ENCODE measurements at places on chromosomes 12 and 14. TPM values are rescaled to one million over a fixed set of nuclear protein-coding genes. Genes with fewer than 3 reads are reported as not detected.
A peak's percentile ranks its signal among the peaks of the same experiment; 100 is the strongest.

DNA sequence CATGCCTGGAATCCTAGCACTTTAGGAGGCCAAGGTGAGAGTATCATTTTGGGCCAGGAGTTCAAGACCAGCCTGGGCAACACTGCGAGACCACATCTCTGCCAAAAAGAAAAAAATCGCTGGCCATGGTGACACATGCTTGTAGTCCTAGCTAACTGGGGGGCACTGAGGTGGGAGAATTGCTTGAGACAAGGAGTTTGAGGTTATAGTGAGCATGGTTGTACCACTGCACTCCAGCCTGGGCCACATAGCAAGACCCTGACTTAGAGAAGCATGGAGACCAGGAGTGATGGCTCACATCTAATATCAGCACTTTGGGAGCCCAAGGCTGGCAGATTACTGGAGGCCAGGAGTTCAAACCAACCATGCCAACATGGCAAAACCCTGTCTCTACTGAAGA lies 9.2 kb downstream of the PTGES3 start:
- no peak overlapping the region for H3K27ac ChIP-seq
- no peak for DNase-seq
- no peaks in the 10 kb centered on the region for H3K4me1 ChIP-seq
- H3K36me3 ChIP-seq = peaks cover 3% of the 10 kb centered on the region
- no peak overlapping the region for H3K4me3 ChIP-seq
- H3K27me3 ChIP-seq = no peaks in the 10 kb centered on the region

DNA sequence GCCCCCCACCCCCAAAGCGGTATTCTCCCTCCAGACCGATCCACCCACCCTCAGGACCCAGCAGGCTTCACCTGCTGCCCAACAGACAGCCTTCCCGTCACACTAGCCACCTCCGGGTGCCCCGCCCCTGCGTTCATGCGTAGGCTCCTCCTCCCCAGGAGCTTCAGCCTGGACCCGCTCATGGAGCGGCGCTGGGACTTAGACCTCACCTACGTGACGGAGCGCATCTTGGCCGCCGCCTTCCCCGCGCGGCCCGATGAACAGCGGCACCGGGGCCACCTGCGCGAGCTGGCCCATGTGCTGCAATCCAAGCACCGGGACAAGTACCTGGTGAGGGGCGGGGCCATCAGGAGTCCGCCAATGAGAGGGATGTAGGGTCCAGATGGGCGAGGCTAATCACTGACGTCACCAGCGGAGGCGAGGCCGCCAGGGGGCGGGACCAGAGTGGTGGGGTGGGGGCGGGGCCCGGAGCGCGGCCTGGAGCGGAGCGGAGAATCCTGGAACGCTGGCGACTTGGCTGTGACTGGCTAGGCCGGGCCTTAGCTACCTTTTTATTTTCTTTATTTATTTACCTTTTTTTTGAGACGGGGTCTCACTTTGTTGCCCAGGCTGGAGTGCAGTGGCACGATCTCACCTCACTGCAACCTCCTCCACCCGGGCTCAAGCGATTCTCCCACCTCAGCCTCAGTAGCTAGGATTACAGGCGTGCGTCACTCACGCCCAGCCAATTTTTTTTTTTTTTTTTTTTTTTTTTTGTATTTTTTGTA lies 4.4 kb downstream of the TNS2 start:
- H3K4me1 ChIP-seq = peaks cover 35% of the 10 kb centered on the region
- H3K27ac ChIP-seq = peak overlapping the region; percentile 97
- H3K36me3 ChIP-seq = no peaks in the 10 kb centered on the region
- peak overlapping the region; percentile 40 for H3K4me3 ChIP-seq
- no peaks in the 10 kb centered on the region for H3K27me3 ChIP-seq

GRCh38 chr12:42124764-42125387 lies 19.8 kb downstream of the GXYLT1 start:
- peaks cover 2% of the 10 kb centered on the region for H3K4me1 ChIP-seq
- no peaks in the 10 kb centered on the region for H3K36me3 ChIP-seq
- H3K27ac ChIP-seq = no peak overlapping the region
- no peak overlapping the region for H3K4me3 ChIP-seq
- no peaks in the 10 kb centered on the region for H3K27me3 ChIP-seq

DNA sequence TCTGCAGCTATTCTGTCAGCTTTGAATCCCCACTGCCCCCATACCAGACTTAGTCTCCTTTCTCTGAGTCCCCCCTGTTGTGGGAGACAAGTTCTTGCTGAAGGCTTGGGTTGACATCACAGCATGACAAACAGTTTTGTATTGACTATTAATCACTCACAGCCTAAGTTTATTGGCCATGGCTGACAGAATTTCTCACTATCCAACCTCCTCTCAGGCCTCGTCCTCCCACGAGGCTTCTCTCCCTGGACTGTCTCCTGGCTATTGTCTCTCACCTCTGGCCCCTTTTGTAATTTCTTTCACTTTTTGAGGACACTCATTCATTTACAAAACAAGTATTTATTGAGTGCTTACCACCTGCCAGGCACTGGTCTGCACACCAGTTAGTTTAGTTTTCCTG lies 35.2 kb upstream of the DCD start:
- no peak overlapping the region for H3K27ac ChIP-seq
- no peak overlapping the region for H3K4me3 ChIP-seq
- peaks cover 10% of the 10 kb centered on the region for H3K4me1 ChIP-seq

- H3K4me1 ChIP-seq = no peaks in the 10 kb centered on the region
- no peak overlapping the region for H3K27ac ChIP-seq
- no peaks in the 10 kb centered on the region for H3K36me3 ChIP-seq
- DNase-seq = no peak
These were observed 31.5 kb upstream of the SYNDIG1L start for GRCh38 chr14:74457565-74457895.

The CD27 gene
- 0.81 TPM for total RNA-seq

GRCh38 chr14:75847584-75847983 lies 134.2 kb downstream of the TGFB3 start:
- no peak for DNase-seq
- peaks cover 8% of the 10 kb centered on the region for H3K4me1 ChIP-seq

GRCh38 chr14:65252482-65253255 lies 150.4 kb upstream of the MAX start:
- H3K4me3 ChIP-seq = no peak overlapping the region
- H3K4me1 ChIP-seq = peaks cover 20% of the 10 kb centered on the region
- DNase-seq = no peak
- H3K27me3 ChIP-seq = no peaks in the 10 kb centered on the region
- no peaks in the 10 kb centered on the region for H3K36me3 ChIP-seq
- no peak overlapping the region for H3K27ac ChIP-seq

DNA sequence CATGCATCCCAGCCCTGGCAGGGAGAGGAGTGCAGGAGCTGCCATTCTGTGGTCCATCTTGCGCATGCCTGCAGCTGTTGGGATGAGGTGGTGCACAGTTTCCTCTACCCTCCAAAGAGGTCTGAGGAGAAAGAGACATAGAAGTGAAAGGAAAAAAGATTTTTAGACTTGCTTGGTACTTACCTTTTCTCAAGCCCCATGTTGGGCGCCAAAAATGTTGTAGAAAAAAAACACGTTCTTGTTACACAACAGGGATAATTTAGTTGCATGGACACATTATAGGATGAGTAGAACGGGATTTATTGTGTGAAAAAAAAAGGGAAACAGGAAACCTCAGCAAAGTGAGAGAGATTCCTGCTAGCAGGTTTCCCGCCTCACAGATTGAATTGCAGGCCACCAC lies 244.4 kb upstream of the GARIN2 start:
- no peaks in the 10 kb centered on the region for H3K36me3 ChIP-seq
- H3K4me1 ChIP-seq = no peaks in the 10 kb centered on the region
- no peak overlapping the region for H3K27ac ChIP-seq
- no peak for DNase-seq

GRCh38 chr12:66119229-66119869 lies 11.2 kb downstream of the LLPH start:
- no peak overlapping the region for H3K27ac ChIP-seq
- no peak overlapping the region for H3K4me3 ChIP-seq
- no peaks in the 10 kb centered on the region for H3K36me3 ChIP-seq
- H3K27me3 ChIP-seq = no peaks in the 10 kb centered on the region

DNA sequence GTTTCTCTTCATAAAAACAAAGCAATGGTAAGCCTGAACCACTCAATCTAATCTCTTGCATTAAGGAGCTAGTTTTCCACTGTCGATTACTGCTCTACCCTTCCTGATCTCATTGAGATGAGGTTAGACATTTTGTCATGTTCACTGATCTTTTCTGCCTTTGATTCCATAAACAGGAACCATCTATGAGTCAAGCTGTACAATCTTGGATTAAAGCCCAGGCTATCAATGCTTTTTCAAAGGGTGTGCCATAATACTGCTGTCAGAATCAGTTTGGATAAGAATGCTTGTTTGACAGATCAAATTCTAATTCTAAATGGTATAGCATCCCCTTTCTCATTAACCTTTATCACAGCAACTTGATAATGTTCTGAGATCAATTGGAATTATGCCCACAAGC lies 16.1 kb downstream of the GRIP1 start:
- no peaks in the 10 kb centered on the region for H3K36me3 ChIP-seq
- no peak overlapping the region for H3K27ac ChIP-seq
- no peaks in the 10 kb centered on the region for H3K27me3 ChIP-seq
- H3K4me1 ChIP-seq = peaks cover 13% of the 10 kb centered on the region
- H3K4me3 ChIP-seq = no peak overlapping the region
- DNase-seq = no peak

The SSTR1 gene
- 2.0 TPM for total RNA-seq

The FGF23 gene
- total RNA-seq = not detected

- DNase-seq = no peak
- H3K4me3 ChIP-seq = no peak overlapping the region
- H3K4me1 ChIP-seq = no peaks in the 10 kb centered on the region
- H3K27ac ChIP-seq = no peak overlapping the region
- no peaks in the 10 kb centered on the region for H3K36me3 ChIP-seq
These were observed 108.4 kb downstream of the CAND1 start for GRCh38 chr12:67377541-67377940.

GRCh38 chr14:92726135-92726932 lies 22.1 kb downstream of the LGMN start:
- H3K27ac ChIP-seq = no peak overlapping the region
- no peaks in the 10 kb centered on the region for H3K4me1 ChIP-seq
- DNase-seq = peak; percentile 73
- H3K36me3 ChIP-seq = no peaks in the 10 kb centered on the region
- no peak overlapping the region for H3K4me3 ChIP-seq

The CLBA1 gene
- 4.7 TPM for total RNA-seq

- no peaks in the 10 kb centered on the region for H3K27me3 ChIP-seq
- DNase-seq = no peak
- H3K4me3 ChIP-seq = no peak overlapping the region
- no peaks in the 10 kb centered on the region for H3K36me3 ChIP-seq
- H3K27ac ChIP-seq = no peak overlapping the region
These were observed 203.7 kb downstream of the PTPRO start for GRCh38 chr12:15526033-15526432.

GRCh38 chr12:91918431-91918830 lies 227.2 kb downstream of the BTG1 start:
- peaks cover 3% of the 10 kb centered on the region for H3K4me1 ChIP-seq
- no peak overlapping the region for H3K4me3 ChIP-seq
- no peaks in the 10 kb centered on the region for H3K36me3 ChIP-seq

The GPR68 gene
- 0.16 TPM for total RNA-seq

DNA sequence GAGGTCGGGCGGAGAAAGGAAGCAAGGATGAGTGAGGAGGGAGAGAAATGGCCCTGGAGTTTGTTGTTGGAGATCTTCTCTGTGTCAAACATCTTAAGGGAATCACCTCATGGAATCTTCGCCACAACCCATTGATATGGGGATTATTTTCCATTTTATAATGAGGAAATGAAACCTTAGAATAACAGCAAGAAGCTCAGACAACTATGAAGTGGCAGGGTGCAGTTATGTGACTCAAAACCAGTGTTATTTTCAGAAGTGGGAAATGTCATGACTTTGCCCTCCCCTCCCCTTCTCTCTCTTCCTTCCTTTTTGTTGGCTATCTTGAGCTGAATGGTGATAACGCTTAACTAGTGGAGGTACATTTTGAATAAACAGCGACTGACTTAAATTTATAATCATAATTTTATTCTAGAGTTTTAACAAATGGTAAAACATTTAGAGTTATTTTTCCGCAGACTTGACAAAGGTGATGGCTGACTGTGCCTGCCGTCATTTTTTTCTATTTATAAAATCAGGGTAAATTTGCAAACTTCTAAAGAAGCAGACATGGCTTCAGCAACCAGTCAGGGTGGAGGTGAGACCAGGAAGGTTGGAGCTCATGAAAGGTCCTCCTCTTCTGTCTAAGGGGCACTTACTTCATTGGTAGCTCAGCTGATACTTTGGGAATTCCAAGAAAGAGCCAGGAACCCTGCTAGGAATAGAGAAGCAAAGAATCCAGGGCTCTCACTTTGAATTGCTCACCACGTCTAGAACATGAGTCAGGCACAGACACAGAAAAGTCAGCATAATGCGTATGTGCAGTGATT lies 232.4 kb downstream of the RGS6 start:
- H3K27ac ChIP-seq = no peak overlapping the region
- H3K36me3 ChIP-seq = no peaks in the 10 kb centered on the region
- H3K4me1 ChIP-seq = no peaks in the 10 kb centered on the region
- no peak for DNase-seq

GRCh38 chr14:104096318-104096717 lies 10.8 kb downstream of the ASPG start:
- H3K4me3 ChIP-seq = no peak overlapping the region
- no peak overlapping the region for H3K27ac ChIP-seq
- no peaks in the 10 kb centered on the region for H3K4me1 ChIP-seq
- no peak for DNase-seq
- no peaks in the 10 kb centered on the region for H3K27me3 ChIP-seq

DNA sequence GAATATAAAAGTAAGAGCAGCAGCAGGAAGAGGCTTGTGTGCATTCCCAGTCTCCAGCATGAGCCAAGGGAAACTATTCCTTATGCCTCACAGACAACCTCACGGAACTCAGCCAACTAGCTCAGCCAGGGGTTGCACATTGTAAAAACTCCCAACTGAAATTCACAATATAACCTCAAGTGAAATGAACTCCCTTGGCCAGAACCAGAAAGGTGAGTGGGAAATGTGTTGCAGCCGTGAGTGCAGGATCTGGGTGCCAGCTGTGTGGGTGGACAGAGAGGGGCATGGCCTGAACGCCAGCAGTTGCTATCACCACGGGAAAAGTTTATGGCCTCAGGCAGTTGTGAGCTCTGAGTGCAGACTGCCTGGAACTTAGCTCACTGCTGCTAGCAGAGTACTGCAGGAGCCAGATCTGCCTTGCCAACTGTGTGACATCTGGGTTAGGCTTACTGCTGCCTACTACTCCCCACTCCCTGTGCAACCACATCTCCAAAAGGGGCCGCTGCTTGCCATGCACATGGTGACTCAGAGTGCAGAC lies 2.3 kb upstream of the CLEC1A start:
- no peaks in the 10 kb centered on the region for H3K36me3 ChIP-seq
- H3K27ac ChIP-seq = no peak overlapping the region
- no peaks in the 10 kb centered on the region for H3K27me3 ChIP-seq
- no peaks in the 10 kb centered on the region for H3K4me1 ChIP-seq

Measured in pancreas (tissue), 10 donors.